ENCODE measurements at places on chromosomes 2 and 18.

- peak; percentile 36 for DNase-seq
Observed at GRCh38 chr2:136718273-136718672, 47.1 kb upstream of the THSD7B start.

- DNase-seq: no peak
Observed at GRCh38 chr2:134446383-134447017, 192.6 kb downstream of the MGAT5 start.

GRCh38 chr2:24920098-24920808, at the start of gene ADCY3:
TSS of gene ADCY3 (minus strand) at chr2:24920237. CDS start at chr2:24918987, 1,250 bp downstream.
- DNase-seq: no peak

DNA sequence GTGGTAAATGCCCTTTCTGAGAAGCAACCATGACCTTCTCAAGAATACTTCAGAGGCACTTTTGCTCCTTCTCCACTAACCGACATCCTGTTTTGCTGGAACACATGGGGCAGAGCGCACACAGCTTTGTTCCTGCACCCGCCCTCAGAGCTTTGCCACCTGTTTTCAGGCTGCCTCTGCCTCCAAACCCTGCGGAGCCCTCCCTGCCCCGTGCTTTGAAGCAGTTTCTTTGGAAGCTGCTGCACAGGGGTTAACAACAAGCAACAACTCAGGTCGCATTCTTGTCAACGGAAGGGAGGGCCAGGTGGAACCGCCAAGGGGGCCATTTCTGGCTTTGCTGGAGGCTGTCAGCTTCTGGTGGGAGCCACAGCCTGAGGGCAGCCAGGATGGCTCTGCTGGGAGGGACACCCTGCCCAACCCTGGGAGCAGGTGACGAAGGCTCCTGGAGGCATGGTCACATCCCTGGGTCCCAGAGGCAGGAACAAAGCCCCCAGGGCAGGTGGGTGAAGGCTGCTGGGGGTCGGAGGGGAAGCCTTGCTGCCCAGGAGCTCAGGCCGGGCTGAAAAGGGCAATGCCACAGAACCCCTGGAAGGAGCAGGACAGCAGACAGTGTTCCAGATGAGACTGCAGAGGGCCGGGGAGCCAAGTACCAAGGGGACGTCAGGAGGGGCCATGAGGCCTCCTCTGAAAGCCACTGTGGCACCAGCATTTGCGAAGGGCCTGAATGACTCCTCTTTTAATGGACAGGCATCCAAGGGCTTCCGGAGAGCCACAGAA, 46.8 kb downstream of the MRPS5 start:
- DNase-seq: no peak

GRCh38 chr18:9927392-9928063, 13.7 kb downstream of the VAPA start:
- DNase-seq: no peak

DNA sequence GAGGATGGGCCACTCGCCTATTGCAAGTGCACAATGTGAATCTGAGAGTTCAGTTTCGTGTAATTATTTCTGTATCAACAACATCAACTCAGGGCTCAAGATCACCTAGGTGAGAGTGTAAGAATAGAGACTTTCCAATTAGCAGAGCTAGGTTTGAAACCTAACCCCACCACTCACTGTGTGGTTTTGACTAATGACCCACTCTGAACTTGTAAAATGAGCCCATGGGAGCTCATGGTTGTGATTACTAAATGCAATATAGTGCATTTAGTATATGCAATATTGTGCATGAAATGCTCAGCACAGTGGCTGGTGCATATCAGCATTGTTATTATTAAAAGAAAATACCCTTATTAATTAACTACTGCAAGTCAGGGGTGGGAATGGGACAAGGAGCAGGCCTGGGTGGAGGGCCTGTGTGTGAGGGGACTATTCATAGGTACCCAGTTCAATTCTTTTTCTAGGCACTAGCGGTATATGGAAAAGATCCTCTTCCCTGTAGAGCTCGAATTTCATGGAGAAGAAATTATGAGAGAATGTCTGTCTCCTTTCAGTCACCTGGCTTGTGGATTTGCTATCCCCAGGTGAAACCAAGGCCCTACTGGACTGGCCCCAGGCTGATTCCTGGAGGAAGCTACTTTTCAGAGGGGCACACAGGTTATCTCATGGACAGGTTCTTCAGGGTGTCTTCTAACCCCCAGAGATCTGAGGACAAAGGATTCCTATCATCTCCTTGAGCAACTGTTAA, 169.5 kb downstream of the GFPT1 start:
- DNase-seq: no peak

Measured in GF-D8 (cell line).